ENCODE measurements at places on chromosomes 5 and 9.

GRCh38 chr5:76696251-76696650, 19.7 kb upstream of the F2R start:
- DNase-seq: no peak

DNA sequence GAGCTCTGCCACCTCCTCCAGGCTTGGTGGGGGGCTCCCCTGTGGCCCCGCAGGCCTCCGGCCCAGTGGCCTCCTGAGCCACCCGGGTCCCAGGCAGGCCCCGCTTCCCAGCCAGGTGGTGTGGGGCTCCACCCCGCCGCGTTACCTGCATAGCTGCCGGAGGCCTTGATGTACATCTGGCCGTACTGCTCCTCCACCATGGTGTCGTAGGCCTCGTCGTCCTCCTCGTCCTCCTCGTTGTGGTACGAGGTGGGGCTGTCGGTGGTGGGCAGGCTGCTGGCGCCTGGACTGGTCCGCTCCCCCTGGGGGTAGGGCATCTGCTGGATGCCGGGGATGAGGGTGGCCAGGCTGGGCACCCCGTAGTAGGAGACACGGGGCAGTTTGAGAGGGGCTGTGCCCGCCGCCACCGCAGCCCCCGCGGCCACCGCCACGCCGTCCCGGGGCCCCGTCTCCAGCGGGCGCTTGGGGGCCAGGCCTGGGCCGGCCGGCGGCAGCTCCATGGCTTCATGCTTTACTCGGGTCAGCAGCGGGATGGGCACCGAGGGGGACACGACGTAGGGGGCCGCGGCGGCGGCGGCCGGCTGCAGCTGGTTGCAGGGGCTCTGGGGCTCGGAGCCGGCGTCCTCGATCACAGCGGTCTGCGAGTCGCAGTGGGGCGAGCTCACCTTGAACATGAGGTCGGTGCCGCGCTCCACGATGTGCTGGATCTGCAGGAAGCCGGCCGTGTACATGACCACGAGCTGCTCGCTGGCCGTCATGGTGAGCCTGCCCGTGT, 45.4 kb downstream of the NACC2 start:
- DNase-seq: no peak

- DNase-seq: no peak
These were observed 5.7 kb downstream of the SHB start for GRCh38 chr9:38063363-38063707.

- no peak for DNase-seq
These were observed 72.5 kb upstream of the RXRA start for GRCh38 chr9:134253606-134254205.

- no peak for DNase-seq
These were observed 662.9 kb upstream of the ZNF608 start for GRCh38 chr5:125409234-125409860.

Data from activated CD4-positive, alpha-beta T cell treated with anti-CD3 and anti-CD28 coated beads, Interleukin-2, amount 10 ng/mL, durations not matched to agents 24 days and 14 days (primary cell).